ENCODE measurements at places on chromosomes 7 and 10. TPM values are rescaled to one million over a fixed set of nuclear protein-coding genes. Genes with fewer than 3 reads are reported as not detected.

Gene GPR15LG
- total RNA-seq = not detected

Gene LOXL4
- 1.4 TPM for total RNA-seq

Gene EVX1
- not detected for total RNA-seq

Gene WDR86
- total RNA-seq = not detected

Gene DGKI
- 0.14 TPM for total RNA-seq

Gene IFIT2
- total RNA-seq = 0.51 TPM

Data from endothelial cell of umbilical vein (primary cell).